ENCODE measurements at places on chromosomes 16 and 17.

DNA sequence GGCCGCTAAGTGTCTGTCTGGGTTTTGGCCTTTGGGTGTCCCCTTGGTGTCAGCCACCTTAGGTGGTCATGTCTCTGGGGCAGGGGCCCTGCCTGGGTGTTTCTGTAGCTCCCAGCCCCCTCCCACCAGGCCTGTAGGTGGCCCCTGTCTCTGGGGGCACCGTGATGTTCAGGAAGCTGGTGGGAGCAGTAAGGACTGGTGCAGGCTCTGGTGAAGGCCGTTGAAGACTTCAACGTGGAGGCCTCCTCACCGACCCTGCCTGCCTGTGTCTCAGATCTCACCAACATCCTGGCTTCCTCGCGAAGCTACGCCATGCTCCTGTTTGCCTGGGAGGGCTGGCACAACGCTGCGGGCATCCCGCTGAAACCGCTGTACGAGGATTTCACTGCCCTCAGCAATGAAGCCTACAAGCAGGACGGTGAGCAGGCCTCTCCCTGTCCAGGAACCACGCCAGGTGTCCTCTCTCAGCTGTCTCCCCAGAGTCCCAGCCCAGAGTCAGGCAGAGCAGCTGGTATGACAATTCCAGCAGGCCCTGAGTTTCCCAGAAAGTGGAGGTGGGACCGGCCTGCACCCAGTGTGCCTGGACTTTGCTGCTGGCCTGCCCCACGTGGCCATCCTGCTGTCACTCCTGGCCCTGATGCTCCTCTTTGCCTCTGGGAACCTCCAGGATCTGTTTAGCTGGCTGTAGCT, 2.8 kb downstream of the ACE start:
- DNase-seq, result no peak
- H3K27ac ChIP-seq, result no peak overlapping the region
- peaks cover 5% of the 10 kb centered on the region for H3K4me1 ChIP-seq
- peaks cover 9% of the 10 kb centered on the region for H3K27me3 ChIP-seq
- no peaks in the 10 kb centered on the region for H3K36me3 ChIP-seq

DNA sequence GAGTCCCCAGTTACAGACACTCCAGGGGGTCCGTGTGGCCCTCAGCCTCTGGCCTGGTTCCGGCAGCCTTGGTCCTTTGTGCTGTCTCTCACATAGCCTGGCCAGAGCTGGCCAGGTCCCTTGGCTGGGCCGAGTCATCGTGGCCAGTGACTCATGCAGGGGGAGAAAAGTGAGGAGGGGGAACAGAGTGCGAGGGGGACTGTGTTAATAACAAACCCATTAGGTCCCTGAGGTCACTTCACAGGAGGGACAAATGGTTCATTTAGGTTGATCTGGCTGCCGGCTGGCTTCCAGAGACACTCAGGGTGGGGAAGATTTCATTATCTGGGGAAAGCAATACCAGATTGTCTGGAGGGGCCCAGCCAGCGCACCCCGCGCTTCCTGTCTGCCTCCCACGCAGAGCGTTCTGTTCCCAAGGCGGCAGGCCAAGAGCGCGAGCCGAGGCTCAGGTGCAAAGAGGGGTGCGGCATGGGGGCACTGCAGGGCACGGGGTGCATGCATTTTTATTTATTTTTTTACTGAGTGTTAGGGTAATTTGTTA, 223.1 kb downstream of the SEC14L1 start:
- DNase-seq, result no peak
- peaks cover 8% of the 10 kb centered on the region for H3K36me3 ChIP-seq
- H3K4me1 ChIP-seq, result peaks cover 18% of the 10 kb centered on the region
- no peaks in the 10 kb centered on the region for H3K27me3 ChIP-seq

GRCh38 chr17:27504188-27504995, 48.1 kb downstream of the KSR1 start:
- no peak for DNase-seq
- no peak overlapping the region for H3K4me3 ChIP-seq
- no peaks in the 10 kb centered on the region for H3K27me3 ChIP-seq
- H3K4me1 ChIP-seq, result peaks cover 30% of the 10 kb centered on the region

GRCh38 chr17:74117999-74118421, 85.5 kb upstream of the RPL38 start:
- DNase-seq, result no peak
- no peaks in the 10 kb centered on the region for H3K27me3 ChIP-seq
- no peak overlapping the region for H3K27ac ChIP-seq
- no peaks in the 10 kb centered on the region for H3K36me3 ChIP-seq

DNA sequence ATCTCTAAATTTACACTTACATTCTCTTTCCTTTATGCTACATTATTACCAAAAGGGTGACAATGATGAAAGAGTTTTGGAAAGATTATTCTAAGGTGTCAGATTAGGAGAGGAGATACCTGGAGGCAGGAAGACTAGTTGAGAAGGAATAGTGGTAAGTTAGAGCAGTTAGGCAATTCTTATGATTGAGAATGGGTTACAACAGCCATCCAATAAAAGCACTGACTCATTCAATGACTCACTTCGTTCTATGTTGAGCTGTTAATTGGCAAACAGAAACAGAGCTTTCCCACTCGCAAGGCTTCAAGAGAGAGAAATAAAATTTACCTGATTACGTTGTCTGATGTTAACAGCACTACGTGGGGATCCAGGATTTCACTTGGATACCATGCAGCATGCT, 5.8 kb downstream of the NUP88 start:
- H3K27me3 ChIP-seq, result no peaks in the 10 kb centered on the region
- H3K36me3 ChIP-seq, result peaks cover 9% of the 10 kb centered on the region
- no peak overlapping the region for H3K27ac ChIP-seq
- H3K4me1 ChIP-seq, result peaks cover 26% of the 10 kb centered on the region

DNA sequence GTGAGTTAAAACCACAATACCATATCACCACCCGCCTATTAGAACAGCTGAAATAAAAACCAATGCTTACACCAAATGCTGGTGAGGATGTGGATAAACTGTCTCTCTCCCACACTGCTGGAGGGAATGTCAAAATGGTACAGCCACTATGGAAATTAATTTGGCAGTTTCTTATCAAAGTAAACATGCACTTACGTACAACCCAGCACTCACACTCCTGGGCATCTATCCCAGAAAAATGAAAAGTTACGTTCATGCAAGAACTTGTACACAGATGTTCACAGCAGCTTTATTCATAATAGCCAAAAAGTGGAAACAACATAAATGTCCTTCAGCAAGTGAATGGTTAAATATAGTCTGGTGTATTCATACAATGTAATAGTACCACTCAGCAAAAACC, 173.2 kb upstream of the MYOCD start:
- no peak overlapping the region for H3K27ac ChIP-seq
- H3K4me1 ChIP-seq, result no peaks in the 10 kb centered on the region
- no peak overlapping the region for H3K4me3 ChIP-seq
- H3K27me3 ChIP-seq, result no peaks in the 10 kb centered on the region
- DNase-seq, result no peak
- no peaks in the 10 kb centered on the region for H3K36me3 ChIP-seq

GRCh38 chr16:24844101-24845030, 1.4 kb upstream of the SLC5A11 start:
- no peak for DNase-seq
- no peak overlapping the region for H3K27ac ChIP-seq
- H3K36me3 ChIP-seq, result no peaks in the 10 kb centered on the region
- H3K4me3 ChIP-seq, result no peak overlapping the region

DNA sequence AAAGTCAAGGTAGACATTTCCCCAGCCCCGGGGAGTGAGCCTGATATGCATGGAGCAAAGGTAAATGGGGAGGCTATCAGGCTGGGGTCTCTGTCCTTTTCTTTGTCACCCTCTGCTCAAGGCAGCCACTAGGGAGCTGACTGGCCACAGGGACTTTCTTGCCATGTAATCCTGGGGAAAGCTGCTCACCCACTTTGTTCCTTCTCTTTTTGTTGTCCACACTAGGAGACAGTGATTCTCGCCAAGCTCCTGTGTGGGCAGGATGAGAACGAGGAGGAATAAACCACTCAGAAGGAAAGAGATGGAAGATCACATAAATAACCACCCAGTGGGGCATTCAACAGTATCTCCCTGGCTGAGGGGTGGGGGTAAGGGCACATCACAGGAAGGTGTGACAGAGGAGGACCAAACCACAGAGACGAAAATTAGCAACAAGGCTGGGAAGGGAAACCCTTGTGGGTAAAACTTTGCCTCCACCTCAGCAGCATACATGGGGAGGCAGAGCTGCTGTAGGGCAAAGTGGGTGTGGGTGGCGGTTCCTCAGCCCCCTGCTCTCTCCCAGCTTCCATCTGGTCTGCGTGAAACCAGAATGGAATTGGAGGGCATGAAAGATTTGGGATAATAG, 26.2 kb upstream of the CCL1 start:
- DNase-seq, result no peak
- H3K36me3 ChIP-seq, result no peaks in the 10 kb centered on the region
- H3K27ac ChIP-seq, result no peak overlapping the region
- peaks cover 7% of the 10 kb centered on the region for H3K4me1 ChIP-seq
- H3K4me3 ChIP-seq, result no peak overlapping the region

- H3K27me3 ChIP-seq, result no peaks in the 10 kb centered on the region
- no peaks in the 10 kb centered on the region for H3K4me1 ChIP-seq
- no peaks in the 10 kb centered on the region for H3K36me3 ChIP-seq
- no peak overlapping the region for H3K27ac ChIP-seq
- no peak for DNase-seq
Observed at GRCh38 chr17:19386051-19386929, 700 bp downstream of the MFAP4 start.

- H3K27ac ChIP-seq, result no peak within 1 kb of the TSS
- H3K27me3 ChIP-seq, result peaks cover 6% of the 10 kb centered on the region
- DNase-seq, result no peak
- H3K4me3 ChIP-seq, result no peak within 1 kb of the TSS
Observed at GRCh38 chr16:8589900-8590688, at the start of gene TMEM114. TMEM114 (minus strand) TSS chr16:8590511; CDS start chr16:8589838, 673 bp downstream.

- H3K4me1 ChIP-seq, result no peaks in the 10 kb centered on the region
- H3K27ac ChIP-seq, result no peak overlapping the region
- no peaks in the 10 kb centered on the region for H3K36me3 ChIP-seq
Observed at GRCh38 chr17:59972778-59973177, 8.2 kb upstream of the RNFT1 start.
